ENCODE measurements at places on chromosomes 7 and 10.

DNA sequence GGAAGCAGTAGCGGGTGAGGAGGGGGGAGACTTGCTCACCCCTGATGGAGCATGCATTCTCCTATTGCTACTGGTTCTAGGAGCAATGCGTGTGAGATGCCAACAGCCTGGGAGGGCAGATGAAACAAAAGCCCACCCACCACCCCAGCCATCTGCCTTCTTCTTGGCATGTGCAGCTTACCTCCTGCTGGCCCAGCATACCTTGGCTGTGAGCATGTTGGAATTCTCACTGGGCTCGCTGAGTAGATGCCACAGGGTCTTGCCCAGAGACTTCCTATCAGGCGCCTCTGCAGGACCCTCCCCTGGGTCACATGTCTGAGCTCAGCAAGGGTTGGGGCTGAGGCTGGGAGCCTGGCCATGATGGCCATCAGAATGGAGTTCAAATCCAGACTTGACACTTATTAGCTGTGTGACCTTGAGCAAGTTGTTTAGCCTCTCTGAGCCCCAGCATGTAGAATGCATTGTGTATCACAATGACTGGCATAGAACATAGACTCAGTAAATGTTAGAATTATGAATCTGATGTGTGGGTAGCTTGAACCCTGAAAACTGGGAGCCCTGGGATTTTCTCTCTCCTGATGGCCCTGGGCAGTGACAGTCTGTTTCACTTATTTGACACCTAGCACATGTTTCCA is 38.2 kb downstream of the CDH23 start:
- DNase-seq, result no peak

GRCh38 chr7:50497968-50498367 is 47.8 kb upstream of the FIGNL1 start:
- DNase-seq, result no peak

GRCh38 chr10:79055892-79056291 is 12.9 kb upstream of the ZMIZ1 start:
- no peak for DNase-seq

DNA sequence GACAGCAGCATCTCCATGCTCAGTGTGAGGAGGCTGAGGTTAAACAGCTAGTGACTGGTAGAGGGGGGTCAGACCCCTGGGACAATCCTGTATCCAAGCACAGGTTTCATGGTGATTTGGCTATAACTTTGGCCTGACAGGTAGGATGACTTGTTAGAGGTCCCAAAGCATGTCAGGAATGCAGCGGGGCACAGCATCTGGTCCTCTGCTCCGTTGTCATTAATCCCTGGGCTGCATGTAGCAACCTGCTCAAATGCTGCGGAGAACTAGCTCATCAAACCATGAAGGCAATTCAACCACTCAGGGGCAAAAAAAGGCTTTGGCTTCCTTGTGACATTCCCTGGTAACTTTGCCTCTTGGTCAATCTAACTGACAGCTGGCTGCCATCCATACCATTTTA is 26.8 kb downstream of the WNT2 start:
- DNase-seq, result no peak

DNA sequence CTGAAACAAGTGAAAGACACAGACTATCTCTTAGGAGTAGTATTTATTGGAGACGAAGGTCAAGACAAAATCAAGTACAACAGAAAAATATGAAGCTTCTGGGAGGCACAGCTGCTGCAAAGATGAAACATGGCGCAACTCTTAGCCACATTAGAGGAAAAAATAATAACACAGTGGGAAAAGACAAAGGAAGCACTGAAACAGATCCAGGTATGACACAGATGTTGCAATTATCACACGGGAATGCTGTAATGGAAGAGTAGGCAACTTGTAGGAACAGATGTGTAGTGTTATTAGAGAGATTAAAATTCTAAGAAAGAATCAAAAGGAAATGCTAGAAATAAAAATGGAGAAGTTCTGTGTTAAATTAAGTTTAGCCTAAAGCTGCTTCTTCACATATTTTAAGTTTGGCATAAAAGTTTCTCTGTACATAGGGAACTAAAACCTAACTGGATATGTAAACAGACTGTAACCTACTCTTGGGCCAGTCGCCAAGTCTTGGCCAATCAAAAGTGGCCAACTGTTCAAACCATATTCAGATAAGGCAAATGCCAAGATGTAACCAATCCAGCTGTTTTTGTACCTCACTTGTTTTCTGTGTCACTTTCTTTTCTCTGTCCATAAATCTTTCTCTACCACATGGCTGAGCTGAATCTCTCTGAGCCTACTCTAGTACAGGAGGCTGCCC is 1132.0 kb upstream of the LRRTM3 start:
- no peak for DNase-seq

- no peak for DNase-seq
Measured at GRCh38 chr10:129046962-129047361, 420.1 kb upstream of the MGMT start.

DNA sequence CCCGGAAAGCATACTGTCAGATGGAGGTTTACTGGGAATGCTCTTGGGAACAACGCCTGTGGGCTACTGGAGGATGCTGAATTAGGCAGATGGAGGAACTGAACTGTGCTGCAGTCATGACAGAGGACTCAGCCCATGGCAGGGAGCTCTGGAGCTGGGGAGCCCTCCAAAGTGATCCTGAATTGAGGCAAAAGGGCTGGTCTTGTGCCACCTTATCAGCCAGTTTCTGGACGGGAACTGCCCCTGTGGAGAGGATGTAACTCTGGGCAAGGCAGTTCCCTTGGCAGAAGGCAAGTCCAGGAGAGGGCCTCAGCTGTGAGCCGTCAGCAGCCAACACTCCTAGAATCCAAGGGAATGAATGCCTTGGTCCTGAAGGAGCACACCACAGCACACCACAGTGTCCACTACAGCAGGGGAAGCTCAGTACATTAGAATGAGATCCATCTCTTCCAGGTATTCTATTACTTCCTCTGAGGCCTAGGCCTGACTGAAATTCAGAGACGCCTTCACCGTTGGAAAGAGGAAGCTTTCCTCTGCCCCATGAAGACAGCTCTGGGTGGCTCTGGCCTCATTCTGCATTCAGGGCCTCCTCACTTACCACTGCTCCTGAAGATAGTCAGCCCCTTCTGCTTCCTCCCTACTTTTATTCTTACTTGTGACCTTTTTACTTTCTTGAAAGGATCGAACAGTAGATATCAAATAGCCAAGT is 139.6 kb upstream of the GPR26 start:
- DNase-seq, result no peak

DNA sequence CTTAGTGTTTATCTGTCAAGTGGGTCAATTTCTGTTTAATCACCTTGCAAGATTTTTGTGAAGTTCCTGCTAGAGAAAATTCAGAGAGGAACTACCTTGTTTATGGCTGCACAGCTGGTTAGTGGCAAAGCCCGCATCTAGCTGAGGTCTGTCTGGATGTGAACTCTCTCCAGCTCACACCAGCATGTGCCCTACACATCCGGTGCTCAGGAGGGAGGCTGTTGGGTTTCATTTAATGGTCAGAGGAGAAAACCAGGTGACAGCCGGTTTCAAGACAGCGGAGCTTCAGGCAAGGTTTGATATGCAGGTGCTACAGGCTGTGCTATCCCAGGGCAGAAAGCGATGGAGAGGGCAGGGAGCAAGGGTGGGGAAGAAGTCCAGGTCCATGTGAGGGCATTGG is 351.1 kb downstream of the ACTR3B start:
- no peak for DNase-seq

DNA sequence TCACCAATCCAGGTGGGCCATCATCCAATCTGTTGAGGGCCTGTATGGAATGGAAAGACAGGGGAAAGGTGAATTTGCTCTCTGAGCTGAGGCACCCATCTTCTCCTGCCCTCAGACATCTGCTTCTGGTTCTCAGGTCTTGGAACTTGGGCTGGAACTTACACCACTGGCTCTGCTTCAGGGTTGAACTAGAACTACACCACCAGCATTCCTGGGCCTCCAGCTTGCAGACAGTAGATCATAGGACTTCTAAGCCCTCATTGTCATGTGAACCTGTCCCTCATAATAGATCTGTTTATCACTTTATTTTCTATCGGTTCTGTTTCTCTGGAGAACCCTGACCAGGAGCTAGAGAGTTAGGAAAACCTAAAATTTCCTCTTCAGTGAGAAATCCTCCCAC is 233.5 kb downstream of the CREB5 start:
- no peak for DNase-seq

DNA sequence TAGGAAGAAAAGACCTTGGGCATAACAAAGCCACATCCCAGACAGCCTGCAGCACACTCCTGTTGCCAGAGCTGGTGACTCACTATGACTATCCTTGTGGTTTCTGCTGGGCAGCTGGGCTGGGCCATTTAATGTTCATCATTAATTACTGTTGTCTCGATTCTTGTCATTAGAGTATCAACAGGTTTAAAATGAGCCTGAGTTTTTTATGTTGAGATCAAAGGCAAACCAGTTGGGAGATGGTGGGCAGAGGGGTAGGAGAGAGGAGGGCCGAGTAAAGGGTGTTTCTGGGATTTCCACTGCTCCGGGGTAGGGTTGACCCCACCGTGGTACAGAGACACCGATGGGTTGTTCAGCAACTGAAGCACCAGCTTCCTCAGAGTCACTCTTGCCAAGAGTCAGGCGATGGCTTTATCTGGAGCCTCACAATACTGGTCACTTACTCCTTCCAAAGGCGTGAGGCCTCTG is 128.7 kb upstream of the LYZL1 start:
- DNase-seq, result peak; percentile 90

DNA sequence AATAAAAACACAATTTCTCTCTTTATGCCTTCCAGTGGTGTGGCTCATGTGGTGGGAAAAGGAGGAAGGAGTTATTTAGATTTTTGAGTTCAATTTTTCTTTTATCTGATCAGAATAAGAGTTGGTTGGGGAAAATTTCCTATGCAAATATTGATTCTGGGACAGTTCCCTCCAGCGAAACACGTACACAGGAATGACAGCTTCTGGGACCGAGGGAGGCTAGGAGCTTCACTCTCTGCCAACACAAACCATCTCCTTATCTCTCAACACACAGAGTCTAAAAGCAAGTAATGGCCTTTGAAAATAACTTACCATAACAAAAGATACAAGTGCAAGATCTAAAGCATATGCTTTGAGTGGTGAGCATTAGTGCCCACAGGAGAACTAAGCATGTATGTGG is 122.7 kb downstream of the RAPGEF5 start:
- DNase-seq, result no peak

DNA sequence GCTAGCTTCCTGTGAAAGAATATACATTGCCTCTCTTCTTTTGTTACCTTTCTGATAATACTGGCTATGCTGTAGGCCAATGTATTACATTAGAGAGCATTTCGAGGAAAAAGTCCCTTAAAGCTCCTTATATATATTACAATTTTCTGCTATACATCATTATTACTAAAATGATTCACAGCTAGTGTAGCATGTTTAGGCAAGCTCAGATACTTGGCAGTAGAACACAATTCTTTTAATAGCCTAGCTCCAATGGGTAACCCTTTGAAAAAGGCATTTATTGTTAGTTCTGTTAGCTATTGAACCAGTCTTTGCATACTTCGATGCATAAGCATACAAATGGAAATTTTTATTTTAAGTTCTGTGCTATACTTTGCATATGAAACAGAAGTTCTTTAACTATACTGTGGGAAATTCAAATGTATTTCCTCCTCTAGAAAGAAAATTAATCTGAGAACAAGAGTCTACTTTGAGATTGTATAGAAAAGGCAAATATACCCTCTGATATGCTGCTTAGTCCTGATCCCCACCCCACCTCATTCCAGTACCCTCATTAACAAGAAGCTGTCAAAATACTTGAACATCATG is 55.6 kb upstream of the SKAP2 start:
- no peak for DNase-seq

DNA sequence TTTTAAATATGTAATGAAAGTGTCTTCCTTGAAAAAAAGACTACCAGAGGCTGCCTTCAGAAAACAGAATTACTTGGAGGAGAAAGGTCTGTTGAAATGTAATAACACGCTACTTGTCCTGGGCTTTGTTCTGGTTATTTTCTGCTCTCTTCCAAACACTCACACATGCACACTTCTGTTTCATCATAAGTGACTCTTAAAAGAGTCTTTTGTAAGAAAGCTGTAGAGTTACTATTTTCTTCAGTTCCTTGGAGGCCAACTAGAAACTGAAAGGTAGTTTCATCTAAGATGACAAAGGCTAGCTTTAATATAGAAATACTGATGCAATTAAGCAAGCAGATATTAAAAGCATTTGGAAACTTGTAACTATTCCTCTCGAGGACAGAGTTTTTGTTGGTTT is 39.1 kb downstream of the TASOR2 start:
- DNase-seq, result no peak

- DNase-seq, result no peak
Measured at GRCh38 chr7:107023522-107024151, 20.9 kb upstream of the PRKAR2B start.

DNA sequence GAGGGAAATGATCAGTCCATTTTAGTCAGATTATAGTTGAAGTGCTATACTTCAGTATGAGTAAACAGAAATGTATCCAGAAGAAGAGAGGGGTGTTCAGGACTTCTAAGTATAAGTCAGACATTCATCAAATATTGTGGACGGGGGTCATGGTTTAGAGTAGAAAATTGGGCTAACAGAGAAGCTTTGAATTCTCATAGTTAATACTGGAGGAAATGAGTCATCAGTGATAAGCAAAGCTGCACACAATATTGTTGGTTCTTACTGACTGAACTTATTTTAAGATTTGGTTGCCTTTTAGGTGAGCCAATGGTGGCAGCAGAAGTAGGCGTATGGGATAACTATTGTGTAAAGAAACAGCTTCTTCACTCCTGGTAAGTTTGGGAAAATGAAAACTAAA is 1.7 kb upstream of the SUMF2 start:
- DNase-seq, result no peak

DNA sequence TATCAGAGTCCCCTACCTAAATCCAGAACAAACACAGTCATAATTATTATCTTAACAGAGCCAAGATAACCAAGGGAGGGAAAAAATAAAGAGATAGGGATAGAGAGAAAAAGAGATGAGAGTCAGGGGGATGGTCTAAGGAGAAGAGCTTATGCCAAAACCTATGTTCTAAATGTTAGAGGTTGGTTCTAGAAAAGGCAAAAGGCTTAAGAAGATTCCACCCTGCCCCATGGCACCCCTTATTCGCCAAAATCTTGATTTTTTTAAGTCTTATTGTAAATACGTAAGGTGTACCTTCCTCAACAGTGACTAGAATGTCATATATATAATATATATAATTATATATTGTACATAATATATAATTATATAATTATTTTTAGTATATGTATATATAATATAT is 29.6 kb upstream of the CTNNA3 start:
- no peak for DNase-seq

DNA sequence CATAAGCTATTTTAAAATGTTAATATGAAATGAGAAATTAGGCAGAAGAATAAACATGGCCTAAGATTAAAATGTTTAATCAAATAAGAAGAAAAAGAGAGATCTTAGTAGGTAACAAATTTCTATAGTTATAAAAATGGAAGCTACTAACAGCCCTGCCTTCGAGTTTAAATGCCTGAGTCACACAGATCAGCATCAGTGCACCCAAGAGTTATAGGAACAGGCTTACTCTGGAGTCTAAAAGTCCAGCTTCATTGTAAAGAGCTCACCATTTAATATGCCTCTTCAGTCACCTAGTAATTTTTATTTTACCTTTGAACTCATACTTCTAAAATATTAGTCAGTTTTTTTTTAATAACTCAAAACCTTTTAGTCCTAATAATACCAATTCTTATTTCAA is 52.6 kb downstream of the BRI3 start:
- no peak for DNase-seq
